Ascending aorta (tissue), 2 donors: ENCODE measurements at places on chromosomes 16 and 17. TPM values are rescaled to one million over a fixed set of nuclear protein-coding genes. Genes with fewer than 3 reads are reported as not detected.

GRCh38 chr16:30992276-30992780 is 7.3 kb downstream of the HSD3B7 start:
- no peak for DNase-seq

DNA sequence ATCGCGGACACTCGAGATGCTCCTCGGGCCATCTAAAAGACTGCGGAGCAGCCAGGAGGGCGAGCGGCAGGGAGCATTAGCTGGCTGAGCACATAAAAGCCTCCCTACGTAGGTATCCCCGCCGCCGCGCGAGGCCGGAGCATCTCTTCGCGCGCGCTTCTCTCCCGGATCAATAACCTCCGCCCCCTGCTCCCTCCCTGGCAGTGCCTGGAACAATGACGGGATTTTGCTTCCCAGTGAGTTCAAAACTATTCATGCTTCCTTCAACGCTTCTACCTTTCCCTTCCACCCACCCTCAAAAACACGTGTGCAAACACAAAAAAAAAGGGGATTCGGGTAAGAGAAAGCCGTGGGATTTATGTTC is 984 bp downstream of the CENPV start:
- DNase-seq = no peak

- DNase-seq = no peak
These were observed 149.4 kb upstream of the HS3ST3A1 start for GRCh38 chr17:13750816-13751793.

GRCh38 chr17:18960803-18961511 is 9.0 kb downstream of the SLC5A10 start:
- DNase-seq = peak; percentile 84

GRCh38 chr16:80008857-80009256 is 408.3 kb upstream of the MAF start:
- DNase-seq = no peak

MSLN gene
- 1.7 TPM for total RNA-seq

DNA sequence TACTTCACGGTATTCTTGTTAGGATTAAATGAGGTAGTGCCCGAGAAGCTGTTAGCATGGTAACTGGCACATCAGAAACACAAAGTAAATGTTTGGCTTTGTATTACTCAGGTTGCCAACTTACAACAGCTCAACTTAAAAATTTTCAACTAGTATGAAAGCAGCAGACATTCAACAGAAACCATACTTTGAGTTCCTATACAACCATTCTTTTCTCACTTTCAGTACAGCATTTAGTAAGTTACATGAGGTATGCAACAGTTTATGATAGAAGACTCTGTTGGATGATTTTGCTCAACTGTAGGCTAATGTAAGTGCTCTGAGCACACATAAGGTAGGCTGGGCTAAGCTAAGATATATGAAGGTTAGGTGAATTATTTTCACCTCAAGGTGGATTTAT is 7.7 kb downstream of the CENPN start:
- no peak for DNase-seq

DNA sequence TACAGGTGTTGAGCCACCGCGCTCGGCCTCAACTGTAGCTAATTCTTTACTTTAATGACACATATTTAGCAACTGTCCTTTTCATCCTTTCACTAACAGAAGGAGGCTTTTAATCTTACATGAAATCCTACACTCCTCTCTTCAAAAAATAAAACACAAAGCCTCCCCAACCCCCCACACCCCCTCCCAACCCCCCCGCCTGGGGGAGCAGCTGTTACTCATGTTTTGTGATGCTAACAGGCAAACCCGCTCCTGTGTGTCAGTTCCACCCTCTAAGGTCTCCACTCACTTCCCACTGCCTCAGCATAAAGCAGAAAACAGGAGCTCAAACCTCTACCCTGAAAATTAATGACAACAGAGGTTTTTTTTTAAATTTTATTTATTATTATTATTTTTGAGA is 55.4 kb upstream of the SLC25A19 start:
- DNase-seq = no peak

TNP2 gene
- not detected for total RNA-seq

DNA sequence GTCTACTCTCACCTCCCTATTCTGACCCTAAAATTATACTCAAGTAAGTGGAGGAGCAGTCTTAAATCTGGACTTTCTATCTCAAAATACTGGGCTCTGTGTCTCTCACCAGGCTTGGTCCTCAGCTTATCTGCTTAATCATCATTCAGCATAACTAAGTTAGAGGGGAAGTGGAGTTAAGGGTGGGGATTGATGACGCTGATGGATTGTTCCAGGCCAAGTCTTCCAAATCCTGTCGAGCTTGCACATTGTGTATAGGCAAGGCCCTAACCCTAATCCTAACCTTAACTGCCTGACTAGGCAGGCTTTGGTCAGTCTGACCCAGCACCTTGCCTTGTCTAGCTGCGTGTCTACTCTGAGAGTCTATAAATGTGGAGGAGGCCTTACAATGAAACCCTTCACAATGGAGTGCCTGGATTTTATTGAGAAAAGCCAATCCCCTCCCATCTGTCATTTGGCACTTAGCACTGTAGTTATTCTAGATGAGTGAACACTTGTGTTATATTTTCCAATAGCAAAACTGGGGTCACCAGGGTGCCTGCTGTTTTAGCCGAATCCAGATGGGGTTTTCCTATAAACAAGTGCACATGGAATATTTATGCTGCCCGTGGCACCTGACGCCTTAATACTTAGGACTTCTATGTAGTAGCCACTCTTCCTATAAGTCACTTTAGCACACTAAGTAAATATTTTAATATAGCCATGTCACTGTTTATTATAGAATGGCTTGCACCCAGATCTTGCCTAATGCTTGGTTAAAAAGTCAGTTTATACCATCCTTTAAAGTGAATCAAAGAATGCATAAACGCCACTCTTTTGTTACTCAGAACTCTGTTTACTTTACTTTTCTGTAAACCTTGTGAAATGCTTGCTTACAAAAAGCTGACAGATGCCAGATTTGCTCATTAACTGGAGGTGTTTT is 193.2 kb upstream of the MYOCD start:
- DNase-seq = no peak

GRCh38 chr17:73956595-73957465 is 246.6 kb upstream of the RPL38 start:
- no peak for DNase-seq

SLC38A7 gene
- 23.5 TPM for total RNA-seq

FBXL16 gene
- not detected for total RNA-seq

RAMP2 gene
- 80.5 TPM for total RNA-seq

- no peak for DNase-seq
These were observed 3.7 kb upstream of the PER1 start for GRCh38 chr17:8155996-8156245.

DNA sequence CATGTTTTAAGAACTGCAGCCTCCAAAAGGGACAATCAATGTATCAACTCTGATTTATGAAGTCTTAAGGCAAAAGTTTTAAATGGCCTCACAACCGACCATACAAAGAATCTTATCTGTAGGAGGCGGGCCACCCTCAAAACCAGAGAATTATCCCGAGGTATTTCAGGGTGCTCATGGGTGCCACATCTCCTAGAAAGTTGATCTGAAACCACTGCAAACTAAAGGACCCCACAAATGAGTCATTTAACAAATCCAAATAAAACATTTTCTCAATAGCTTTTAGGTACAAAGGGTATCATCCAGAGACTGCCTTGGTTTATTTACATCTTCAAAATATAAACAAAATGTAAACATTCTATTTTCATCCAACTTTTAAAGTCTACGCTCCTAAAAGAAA is 6.8 kb downstream of the ERN1 start:
- DNase-seq = no peak

GRCh38 chr17:63478814-63479494 is 2.1 kb downstream of the ACE start:
- peak; percentile 86 for DNase-seq

GRCh38 chr16:47150067-47150466 is 6.3 kb upstream of the NETO2 start:
- DNase-seq = no peak

DNA sequence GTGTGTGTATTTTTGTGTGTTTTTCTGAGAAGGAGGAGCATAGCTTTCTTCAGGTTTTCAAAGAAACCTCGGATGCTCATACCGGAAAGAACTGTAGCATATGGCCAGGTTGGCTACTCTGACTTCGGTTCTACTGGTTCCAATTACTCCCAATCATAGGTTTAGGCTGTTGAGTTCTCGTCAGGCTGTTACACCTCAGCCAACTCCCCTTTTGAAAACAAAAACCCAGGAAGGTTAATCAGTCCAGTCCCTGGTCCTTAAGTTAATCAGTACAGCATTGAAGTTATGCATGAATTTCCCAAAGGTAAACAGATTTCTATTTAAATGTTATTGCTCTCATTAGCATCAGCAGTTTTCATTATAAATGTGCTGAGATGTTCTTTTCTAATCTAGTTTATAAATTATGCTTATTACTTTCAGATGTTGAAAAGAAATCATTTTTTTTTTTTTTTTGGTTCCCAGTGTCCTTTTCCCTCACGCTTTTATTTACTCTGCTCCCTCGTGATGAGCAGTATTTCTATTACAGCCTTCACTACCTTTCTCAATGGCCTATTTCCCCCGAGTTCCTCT is 111.0 kb downstream of the NPIPB5 start:
- DNase-seq = no peak

DNA sequence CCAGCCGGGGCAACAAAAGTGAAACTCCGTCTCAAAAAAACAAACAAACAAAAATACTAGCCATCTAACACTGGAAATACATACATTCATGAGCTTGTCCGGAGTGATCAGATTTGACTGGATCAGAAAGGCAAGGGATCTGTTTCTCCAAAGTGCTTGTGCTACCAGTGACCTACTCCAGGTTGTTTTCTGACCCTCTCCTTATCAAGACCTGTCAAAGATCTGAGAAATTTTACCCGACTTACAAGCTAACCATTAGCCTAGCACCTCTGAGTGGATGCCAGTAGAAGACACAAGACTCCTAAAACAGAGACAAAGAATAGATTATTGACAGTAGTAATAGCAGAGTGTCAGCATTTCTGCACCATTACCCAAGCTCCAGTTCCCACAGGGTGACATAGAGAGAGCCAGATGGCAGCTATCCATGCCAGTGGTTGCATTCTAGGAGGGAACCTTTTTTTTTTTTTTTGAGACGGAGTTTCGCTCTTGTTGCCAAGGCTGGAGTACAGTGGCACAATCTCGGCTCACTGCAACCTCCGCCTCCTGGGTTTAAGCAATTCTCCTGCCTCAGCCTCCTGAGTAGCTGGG is 9.8 kb downstream of the ASPA start:
- no peak for DNase-seq

GRCh38 chr16:49019831-49020230 is 261.8 kb downstream of the CBLN1 start:
- DNase-seq = no peak

- DNase-seq = no peak
These were observed 46.9 kb downstream of the SOCS1 start for GRCh38 chr16:11208916-11209665.

DNA sequence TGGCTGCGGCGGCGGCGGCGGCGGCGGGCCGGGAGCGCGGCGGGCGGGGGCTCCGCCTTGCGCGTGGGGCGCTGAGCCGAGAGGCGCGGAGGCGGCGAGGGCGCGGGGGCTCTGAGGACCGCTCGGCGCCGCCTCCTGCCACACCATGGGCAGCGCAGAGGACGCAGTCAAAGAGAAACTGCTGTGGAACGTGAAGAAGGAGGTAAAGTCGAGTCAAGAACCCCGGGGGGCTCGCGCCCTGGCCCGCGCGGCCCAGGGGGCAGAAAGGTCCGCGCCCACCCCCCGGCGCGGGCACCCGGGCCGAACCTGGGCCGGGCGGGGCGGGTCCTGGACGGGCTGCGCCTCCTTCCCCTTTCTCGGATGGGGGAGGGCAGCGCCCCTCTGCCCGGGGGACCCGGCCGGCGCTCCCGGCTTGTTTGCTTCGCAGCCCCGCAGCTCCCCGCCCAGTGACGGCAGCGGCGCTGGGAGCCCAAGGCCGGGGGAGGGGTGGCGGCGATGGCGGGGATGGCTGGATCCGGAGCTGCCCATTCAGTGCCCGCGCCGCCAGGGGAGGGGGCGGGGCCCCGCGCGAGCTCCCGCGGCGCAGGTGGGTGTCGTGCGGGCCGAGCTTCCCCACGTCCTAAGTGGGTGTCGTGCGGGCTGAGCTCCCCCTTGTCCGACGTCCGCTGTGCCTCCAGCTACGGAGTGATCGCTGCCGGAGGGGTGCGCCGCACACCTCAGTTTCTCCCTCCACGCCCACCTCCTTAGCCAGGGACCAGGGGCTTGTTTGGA is 428 bp downstream of the SGSM2 start:
- peak; percentile 83 for DNase-seq

CCL17 gene
- total RNA-seq = not detected

DNA sequence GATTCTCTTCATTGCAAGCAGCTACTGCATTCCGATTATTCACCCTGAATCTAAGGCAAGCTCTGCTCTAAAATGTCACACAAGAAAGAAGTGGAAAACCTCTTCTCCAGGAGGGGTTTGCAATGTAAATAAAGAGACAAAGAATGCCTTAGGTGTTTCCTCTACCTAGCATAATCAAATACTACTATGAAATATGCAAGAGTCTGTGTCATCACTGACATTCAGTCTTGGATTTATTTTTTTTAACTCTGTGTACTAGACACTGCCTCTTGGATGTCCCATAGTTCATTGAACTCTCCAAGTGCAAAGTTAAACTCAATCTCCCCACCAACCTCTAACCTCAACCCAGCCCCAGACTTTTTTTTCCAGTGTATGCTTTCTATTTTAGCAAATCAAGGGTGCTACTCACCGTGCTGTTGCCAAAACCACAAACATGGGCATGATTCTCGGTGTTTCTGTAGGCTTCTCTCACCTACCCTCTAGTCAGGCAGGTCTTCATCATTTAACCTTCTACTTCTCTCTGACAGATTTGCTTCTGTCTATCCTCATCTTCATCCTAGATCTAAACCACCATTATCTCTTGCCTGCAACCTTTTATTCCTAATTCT is 329.1 kb downstream of the CDH13 start:
- no peak for DNase-seq

GRCh38 chr17:70544317-70544716 is 375.0 kb downstream of the KCNJ2 start:
- DNase-seq = no peak

MT1A gene
- 183 TPM for total RNA-seq

DNA sequence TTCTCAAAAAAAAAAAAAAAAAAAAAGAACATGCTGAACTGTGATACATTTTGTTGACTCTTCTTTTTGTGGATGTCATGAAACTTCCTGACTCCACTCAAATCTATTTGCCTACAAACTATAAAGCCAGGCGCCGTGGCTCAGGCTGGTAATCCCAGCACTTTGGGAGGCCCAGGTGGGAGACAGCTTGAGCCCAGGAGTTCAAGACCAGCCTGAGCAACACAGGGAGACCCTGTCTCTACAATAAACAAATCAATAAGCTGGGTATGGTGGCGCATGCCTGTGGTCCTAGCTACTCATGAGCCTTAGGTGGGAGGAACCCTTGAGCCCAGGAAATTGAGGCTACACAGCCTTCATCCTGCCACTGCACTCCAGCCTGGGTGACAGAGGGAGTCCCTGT is 1.5 kb upstream of the NT5C start:
- no peak for DNase-seq

POLG2 gene
- total RNA-seq = 1.5 TPM

GRCh38 chr17:53570731-53571130 is 252.0 kb upstream of the KIF2B start:
- DNase-seq = no peak

GRCh38 chr16:57091200-57091974 is 996 bp upstream of the CPNE2 start:
- DNase-seq = no peak
